ENCODE measurements at places on chromosomes 3 and 15.

- DNase-seq, result no peak
Observed at GRCh38 chr3:35521196-35521595, 118.1 kb upstream of the ARPP21 start.

- no peak for DNase-seq
Observed at GRCh38 chr15:46080016-46080415, 445.2 kb downstream of the SQOR start.

- no peak for DNase-seq
Observed at GRCh38 chr15:96058103-96058851, 272.2 kb upstream of the NR2F2 start.

- DNase-seq, result no peak
Observed at GRCh38 chr3:178059119-178059518, 477.1 kb upstream of the KCNMB2 start.

- DNase-seq, result peak; percentile 81
Observed at GRCh38 chr15:63436872-63437375, 55.3 kb upstream of the CA12 start.

DNA sequence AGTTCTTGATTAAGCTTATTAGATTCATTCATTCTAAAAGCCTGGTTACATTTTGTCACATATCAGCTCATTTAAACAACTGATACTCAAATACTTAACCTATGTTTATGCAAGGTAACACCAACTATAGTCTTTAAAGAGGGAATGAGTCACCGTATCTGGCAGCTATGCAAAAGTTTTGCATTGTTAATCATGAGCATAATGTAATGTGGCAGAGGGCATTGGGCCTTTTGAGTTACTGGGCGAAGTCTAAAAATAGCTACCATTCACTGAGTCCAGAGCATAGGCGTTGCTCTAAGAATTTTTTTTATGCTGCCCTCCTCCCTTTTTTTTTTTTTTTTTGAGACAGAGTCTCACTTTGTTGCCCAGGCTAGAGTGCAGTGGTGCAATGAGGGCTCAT, 277.7 kb upstream of the ZNF717 start:
- no peak for DNase-seq

GRCh38 chr15:41939986-41940385, 32.4 kb downstream of the EHD4 start:
- DNase-seq, result no peak

- DNase-seq, result peak; percentile 67
Observed at GRCh38 chr15:67820992-67821783, 4.1 kb upstream of the SKOR1 start.

DNA sequence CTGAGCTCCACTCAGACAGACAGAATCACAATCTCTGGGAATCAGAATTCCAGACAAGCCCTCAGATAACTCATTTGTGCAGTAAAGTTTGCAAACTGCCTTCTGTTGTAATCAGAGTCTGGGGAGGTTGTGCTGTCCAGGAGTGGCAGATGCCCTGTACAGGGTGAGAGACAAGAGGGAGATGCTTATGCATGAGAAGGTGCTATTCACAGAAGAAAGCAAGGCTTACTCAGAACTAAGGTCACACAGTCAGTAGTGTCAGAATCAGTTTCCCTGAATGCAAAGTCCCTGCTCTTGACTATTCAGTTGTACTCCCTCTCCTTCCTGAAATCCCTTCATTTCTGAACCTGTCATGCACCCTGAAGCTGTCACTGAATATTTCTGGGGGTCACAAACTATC, 43.7 kb downstream of the SRPRB start:
- DNase-seq, result no peak

- no peak for DNase-seq
Observed at GRCh38 chr3:118292841-118293240, 741.8 kb downstream of the IGSF11 start.

DNA sequence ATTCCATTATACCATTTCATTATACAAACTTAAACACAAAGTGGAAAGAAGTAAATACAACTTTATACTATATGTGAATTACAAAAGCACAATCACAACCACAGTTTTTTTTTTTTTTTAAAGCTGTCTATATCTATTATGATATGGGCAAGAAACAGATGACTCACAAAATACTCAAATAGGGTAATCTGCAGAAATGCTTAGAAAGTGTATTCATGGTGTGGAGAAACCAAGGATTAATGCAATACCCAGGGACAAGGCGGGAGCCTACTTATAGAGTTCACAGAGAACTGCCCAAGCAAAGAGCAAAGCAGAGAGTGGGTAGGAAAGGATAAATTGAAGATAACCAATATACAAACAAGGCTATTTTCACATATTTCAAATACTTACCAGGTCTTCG, 332.0 kb downstream of the FHIT start:
- DNase-seq, result no peak

DNA sequence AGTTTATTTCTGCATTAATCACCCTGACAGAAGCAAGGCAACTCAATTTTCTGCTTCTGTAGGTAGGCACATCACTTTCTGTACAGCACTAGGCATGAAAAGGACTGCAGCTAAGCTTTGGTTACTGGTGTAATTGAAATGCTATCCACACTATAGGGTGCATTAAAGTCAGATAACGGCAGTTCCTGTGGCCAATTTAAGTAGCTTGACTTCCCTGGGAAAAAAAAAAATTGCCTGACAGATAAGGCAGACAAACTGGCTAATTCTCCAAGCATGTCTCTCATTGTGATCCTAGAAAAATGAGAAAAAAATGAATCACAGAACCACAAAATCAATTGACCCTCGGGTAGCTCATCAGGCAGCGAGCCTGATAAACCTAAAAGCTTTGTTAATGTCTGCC, 151.4 kb downstream of the MEIS2 start:
- DNase-seq, result no peak

DNA sequence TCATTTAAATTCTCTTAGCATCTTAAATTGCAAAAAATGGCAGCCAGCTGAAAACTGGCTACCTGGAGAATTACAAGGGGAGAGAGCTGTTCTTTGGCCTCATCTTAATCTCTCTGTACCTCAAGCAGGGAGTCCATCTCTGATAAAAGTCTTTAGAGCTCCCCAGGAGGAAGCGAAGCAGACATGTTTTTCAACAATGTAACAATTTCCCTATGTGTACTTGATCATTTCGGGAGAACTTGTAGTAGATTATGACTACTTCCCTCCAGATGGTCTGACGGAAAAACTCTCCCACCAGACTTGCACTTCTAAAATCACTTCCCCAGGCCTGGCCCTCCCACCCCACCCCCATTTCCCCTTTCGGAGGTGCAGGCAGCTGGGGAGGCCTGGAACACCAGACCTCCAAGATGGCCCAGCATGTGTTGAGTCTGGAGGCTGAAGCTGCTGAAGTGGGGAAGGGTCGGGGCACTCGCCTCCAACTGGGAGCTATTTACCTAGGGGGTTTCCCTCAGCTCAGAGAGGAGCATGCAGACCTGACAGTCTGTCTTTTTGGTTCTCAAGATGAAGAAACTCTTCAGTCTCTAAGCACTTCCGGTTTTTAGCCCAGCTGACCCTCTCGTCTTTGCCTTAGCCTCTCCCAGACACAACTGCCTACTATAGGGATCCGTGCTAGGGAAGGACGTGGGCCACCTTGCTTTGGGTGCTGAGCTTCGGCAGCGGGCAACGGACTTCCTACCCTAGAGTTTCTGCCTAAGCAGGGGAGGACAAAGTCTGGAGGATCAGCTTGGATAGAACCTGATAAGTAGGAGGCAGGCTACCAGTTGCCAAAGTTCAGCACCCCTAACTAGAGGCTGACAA, 164.0 kb upstream of the TBL1XR1 start:
- DNase-seq, result no peak

GRCh38 chr3:52707585-52707984, 1.7 kb downstream of the SPCS1 start:
- DNase-seq, result no peak

DNA sequence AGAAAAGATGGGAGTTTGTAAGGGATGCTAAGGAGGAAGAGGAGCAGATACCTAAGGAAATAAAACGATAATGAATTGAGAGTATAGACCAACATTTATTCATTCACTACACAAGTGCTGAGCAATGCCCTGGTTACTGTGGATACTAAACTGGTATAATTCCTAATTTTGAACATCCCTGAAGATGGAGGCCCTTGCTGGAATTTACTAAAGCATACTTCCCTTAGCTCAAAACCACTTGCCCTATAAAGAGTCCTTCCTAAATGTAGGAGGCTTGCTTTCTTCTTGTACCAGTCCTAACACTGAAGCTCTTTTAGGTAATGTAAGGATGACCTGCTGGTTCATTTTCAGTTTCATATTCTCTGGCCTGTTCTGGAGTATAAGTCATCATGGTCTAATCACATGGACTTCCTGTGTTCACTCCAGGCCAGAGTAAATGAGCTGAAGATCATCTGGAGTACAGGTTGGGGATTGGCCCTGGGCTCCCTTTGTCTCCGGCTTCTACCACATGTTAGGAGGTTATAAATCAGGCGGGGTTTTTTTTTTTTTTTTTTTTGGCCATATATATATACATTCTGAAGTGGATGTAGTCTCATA, 40.1 kb upstream of the MTMR10 start:
- DNase-seq, result no peak

DNA sequence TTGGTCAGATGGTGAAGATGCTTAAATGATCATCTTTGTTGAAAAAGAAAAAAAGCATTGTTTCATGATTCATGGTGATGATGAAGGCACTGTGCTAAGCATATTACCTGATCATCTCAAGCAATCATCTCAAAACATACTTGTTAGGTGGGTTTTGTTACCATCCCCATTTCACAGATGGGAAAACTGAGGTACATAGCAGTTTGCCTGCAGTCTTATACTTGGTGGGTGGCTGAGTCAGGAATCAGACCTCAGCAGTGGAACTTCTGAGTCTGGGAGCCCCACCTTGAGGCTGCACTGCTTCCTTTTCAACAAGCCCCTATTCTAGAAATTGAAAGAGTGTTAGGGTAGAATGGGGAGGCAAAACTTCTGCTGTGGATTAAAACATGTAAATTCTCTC, 341.1 kb downstream of the THSD4 start:
- no peak for DNase-seq

- DNase-seq, result no peak
Observed at GRCh38 chr3:17846466-17846865, 104.0 kb upstream of the TBC1D5 start.

DNA sequence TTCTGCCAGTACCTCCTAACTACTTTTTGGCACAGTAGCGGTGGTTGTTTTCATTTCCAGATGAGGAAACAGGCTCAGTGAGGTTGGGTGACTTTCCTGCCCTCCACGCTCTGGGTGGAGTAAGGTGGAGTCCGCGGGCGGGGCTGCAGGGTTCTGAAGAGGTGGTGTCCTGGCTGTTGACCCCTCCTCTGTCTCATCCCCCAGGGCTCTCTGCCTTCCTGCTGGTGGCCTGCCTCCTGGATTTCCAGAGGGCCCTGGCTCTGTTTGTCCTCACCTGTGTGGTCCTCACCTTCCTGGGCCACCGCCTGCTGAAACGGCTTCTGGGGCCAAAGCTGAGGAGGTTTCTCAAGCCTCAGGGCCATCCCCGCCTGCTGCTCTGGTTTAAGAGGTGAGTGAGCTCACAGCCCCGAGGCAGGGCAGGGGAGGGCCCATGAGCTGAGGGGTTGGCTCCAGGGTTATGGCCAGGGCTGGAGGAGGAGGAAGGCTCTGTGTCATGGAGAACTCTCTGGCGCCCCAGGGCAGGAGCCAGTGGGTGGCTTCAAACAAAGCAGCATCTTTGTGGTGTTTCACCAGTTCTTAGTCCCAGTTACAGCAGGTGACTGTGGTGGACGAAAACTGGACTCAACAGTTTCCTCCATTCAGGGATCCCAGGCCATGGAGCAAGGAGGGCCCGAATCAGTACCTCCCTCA, 10.4 kb downstream of the SLC28A1 start:
- no peak for DNase-seq

GRCh38 chr15:33860754-33861153, 107.5 kb upstream of the CHRM5 start:
- no peak for DNase-seq

DNA sequence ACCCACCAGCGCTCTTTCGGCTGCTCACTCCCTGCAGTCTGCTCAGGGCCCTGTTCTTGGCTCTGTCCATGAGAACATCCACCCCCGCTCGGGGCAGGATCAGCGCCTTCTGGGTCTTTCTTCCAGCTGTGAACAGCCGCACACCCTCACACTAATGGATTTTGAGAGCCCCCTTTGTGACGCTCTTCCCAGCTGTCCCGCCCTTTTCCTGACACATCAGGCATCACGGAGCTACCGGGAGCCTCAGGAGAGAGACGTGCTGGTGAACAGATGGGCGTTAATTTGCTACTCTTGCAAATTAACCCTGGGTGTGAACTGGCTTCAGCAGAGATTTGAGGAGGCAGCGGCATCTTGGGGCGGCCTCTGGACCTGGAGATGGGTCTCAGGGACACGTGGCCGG, 113.0 kb downstream of the TMEM266 start:
- peak; percentile 32 for DNase-seq

Measured in heart right ventricle (tissue), 16 donors.